GM19239 (cell line): ENCODE measurements at places on chromosomes 2 and 18.

- peak; percentile 15 for DNase-seq
Observed at GRCh38 chr18:45161850-45162249, 453.4 kb upstream of the SLC14A2 start.

GRCh38 chr2:183530333-183530901 lies 406.2 kb downstream of the NUP35 start:
- DNase-seq: no peak

GRCh38 chr2:148525130-148525529 lies 119.4 kb upstream of the EPC2 start:
- DNase-seq: no peak

GRCh38 chr2:231181860-231182512 lies 16.4 kb upstream of the ARMC9 start:
- DNase-seq: peak; percentile 34

DNA sequence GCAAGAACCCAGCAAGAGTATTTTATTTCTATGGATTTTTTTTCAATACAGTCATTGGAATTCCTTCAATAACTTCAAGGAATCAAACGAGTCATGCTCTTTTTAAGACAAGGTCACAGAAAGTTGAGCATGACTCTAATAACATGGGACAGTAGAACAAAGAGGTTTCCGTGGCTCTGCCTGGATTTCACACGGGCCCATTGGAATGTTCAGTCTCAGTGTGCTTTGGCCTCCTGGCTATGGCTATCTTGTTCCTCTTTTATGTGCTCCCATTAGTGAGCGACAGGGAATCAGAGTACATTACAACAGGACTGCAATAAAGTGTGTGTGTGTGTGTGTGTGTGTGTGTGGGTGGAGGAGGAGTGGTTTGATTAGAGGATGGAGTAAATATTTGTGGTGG lies 312.4 kb downstream of the DCC start:
- DNase-seq: no peak

DNA sequence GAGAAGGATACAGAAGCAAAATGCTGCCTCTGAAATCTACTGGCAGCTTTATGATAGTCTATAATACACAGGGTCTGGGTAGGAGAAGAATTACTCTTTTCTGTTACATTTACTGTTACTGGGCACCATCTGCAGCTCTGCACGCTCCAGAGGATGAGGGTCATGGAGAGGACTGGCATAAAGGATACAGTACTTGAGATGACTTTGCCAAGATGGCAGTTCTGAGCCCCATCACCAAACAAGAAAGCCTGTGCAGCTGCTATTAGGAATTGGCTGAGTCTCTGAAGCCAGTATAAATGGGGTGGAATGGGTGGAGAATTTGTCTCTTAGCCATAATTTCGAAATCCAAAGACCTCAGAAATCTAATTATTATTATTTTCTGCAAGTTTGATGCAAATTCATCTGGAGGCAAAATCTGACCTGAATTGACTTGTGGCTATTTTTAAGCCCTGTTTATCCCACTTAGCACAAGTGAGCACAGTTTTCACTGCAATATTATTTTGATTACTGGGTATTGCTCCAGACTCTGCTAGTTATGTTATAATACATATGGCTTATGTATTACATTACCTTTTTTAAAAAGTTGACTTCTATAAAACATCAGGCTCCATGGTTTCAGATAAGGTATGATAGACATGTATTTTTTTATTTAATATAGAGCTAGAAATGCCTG lies 579.5 kb downstream of the MBD2 start:
- DNase-seq: no peak

GRCh38 chr18:3248658-3249359 lies 1.2 kb downstream of the MYL12A start:
- no peak for DNase-seq

DNA sequence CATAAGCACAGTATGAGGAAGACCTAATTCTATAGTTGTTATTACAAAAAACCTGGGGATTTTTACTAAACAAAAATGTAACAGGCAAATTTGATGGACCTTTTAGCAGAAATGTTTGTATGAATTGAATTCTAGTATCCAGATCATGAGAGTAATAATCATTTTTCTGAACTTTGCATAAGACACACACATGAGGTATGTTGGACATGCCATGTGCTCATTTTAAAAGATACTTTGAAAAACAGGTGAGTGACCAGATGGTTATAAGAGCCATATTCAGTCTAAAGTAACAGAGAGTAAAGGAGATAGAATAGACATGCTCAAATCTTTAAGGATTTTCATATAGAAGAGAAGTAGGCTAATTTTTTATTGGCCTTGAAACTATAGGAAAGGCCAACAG lies 663.6 kb downstream of the NRXN1 start:
- no peak for DNase-seq

DNA sequence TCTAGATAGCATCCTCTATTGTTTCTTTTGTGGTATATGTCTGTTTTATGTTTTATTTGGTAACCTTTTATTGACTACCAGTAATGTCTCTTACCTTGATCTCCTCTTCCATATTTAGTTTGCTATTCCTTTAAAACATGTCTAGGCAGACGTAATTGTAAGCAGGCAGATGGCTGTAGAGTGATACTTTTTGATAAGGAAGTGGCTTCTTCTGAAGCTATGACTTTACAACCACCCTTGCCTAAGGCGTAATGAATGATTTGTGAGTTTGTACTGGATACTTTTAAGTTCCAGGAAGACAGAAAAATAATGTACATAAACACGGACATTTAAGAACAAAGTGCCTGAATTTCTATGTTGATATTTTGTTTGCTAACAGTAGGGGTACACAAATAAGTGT lies 85.6 kb downstream of the ZNF804A start:
- DNase-seq: no peak

DNA sequence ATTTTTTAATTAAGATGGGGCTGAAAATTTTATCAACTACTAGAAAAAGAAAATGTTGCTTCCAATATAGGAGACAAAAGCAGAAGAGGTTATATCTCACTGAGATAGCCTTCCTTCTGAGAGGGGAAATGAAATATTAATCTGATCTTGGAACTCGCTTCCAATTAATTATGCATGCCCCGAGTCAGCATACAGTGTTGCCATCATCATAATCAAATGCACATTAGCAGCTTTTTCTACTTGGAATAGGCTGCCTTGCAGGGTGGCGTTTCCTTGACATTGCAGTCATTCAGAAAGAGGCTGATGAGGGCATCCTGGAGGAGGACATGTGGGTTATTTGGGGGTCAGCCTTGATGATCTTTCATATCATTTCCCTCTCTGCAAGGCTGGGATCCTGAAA lies 18.4 kb upstream of the RPL37A start:
- DNase-seq: no peak

GRCh38 chr2:197873293-197873701 lies 68.9 kb downstream of the PLCL1 start:
- no peak for DNase-seq

DNA sequence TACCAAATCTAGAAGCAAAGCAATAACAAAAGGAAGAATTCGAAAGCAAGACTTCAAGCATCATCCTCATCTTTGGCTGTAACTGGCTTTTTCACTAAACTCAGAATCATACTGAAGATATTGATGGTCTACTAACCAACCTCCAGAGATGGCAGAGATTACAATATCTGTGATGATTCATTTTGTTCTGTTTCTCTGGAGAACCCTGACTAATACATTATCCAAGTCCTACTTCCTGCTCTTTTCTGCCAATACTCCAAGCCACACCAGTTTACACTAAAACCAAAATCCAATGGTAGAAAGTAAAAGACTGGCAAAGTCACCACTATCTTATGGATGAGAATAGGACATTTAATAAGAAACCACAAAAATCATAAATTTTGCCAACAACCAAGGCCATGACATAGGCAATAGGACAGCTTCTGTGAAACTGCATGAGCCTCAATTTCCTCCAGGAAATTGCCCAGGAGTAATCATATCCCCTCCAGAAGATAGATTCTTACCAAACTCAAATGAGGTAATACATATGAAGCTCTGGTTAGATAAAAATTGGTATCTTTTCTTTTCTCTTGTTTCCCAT lies 159.8 kb downstream of the METTL4 start:
- no peak for DNase-seq

DNA sequence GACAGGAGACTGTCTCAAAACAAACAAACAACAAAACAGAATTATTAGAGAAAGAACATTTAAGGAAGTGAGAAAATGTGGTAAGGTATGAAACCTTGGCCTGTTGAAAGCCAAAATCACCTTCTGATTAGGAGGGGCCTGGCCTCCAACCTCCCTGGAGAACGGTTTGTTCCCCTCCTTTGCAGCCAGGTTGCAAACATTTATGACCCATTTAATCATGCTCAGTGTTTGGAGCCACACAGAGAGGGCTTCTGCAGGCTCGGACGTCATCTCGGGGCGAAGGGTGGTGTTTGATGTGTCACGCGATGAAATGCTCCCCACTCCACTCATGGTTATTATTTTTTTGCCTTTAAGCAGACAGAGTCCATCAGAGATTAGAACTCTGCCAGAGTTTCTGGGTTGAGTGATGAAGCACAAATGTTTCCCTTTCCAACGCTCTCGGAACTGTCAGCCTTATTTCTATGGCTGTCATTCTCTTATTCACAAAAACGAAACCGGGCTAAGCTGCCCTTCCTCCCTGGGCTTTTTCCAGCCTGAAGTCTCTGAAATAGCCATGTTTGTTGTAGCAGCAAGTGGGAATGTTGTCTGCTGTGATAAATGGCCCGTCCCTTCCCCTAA lies 33.6 kb upstream of the ROCK2 start:
- DNase-seq: peak; percentile 70

DNA sequence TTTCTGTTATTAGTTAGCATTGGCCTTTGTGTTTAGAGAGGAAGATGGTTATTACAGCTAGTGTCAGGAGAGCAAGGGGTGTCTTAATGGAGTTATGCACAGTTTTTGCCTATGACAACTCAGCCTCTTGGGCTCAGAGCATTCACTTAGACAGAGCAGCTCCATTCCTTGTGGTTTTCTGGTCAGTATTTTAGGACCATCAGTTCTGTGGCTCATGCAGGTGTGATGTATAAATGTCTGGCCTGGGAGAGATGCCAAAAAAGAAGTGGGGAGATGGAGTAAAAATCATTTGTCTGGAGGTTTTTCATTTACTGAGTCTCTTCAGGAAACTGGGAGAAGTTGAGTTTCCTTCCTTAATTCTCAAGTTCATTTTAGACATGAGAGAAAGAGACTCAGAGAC lies 79.7 kb downstream of the PRKCE start:
- DNase-seq: no peak

DNA sequence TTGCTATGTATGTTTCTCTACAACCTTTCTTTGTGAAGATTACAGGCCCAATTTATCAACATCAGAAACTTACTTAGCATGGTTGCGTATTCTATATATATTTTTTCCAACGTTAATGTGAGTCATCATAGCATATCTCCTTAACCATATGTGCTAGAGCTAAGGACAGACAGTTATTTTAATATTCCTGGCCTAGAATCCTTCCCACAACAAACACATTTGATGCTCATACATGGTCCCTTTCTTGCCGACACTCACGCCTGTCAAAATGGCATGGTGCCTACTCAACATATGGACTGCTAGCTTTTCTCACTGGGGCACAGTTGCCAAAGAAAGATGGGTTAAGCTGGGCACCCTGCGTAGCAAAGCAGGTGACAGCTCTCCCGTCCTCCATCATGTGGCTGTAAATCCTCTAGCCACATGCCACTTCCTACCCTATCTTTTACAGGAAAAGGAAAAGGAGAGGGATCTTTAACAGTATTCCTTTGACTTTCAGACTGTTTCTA lies 75.2 kb upstream of the GALNT5 start:
- no peak for DNase-seq

DNA sequence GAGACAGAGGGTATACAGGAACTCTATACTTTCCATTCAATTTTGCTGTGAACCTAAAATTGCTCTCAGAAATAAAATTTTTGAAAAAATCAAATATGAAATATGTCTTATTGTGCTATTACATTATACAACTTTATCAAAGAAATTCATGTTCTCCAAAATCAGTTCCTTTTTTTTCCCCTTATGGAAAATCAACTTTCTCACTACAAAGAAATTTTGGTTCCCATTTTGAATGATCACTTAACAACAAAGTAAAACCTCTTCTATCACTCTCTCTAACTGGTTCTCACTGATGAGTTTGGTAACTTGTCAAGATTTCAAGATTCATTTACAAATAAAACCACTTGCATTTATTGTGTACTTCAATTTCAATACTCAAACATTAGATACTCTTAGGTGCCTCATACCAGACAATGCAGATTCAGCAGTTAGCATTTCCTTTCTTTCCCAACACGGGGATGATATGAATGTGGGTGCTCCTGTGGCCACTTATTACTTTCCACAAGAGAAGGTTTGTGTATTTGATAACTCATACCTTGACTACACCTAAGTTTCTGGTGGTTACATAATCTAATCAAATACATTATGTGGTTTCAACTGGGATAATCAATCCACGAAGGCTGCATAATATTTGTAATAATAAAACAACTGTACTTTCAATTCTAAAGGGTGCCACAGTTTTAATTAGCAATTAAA lies 6.4 kb downstream of the PSME4 start:
- no peak for DNase-seq

- DNase-seq: no peak
Observed at GRCh38 chr2:39506215-39506614, 69.1 kb upstream of the MAP4K3 start.

- no peak for DNase-seq
Observed at GRCh38 chr2:230217424-230217823, 2.4 kb downstream of the SP110 start.
